ENCODE measurements at places on chromosomes 16 and 17.

- DNase-seq = no peak
These were observed 1.6 kb downstream of the TMEM114 start for GRCh38 chr16:8588682-8589056.

- DNase-seq = no peak
These were observed 12.1 kb downstream of the CMIP start for GRCh38 chr16:81456523-81457325.

DNA sequence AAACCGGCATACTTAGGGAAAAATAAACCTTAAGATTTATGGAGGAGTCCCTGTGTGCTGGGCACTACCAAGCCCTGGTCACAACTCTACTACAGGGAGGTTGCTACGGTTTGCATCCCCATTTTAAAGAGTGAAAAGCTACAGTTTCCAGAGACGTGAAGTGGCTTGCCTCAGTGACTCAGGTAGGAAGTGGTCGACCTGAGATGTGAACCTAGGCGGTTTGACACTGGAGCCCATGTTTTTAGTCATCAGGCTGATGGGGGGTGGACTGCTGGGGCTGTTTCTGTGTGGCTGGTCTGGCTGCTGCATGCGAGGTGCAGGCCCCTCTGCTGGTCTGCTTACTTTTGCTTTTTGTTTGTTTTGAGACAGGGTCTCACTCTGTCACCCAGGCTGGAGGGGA is 6.6 kb downstream of the COX6A2 start:
- peak; percentile 56 for DNase-seq

GRCh38 chr17:73492821-73493814 is 151.1 kb downstream of the SDK2 start:
- DNase-seq = no peak

DNA sequence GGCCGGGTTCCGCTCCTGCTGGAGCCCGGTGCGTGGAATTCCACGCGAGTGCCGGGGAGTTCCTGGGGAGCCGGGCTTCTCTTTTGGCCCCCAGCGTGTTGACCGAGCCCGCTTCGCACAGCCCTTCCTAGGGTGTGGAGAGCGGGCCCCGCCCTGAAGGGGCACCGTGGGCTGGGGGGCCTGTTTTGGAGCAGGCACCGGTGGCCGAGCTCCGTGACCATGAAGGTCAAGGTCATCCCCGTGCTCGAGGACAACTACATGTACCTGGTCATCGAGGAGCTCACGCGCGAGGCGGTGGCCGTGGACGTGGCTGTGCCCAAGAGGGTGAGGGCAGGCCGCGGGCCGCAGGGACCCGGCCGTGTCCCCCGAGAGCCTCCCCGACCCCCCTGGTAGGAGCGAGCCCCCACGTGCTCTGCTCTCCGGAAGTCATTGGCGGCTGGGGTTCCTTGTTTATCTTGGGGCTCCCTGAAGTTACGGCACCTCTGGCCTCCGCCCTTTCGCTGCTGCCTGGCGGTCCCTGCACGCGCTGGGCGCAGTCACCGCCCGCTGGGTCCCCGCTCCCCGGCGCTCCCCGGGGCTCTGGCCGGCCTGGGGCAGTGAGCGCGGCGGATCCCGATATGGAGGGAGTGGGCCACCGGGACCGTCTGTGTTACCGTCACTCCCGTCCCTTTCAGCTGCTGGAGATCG is 528 bp downstream of the HAGHL start:
- peak; percentile 81 for DNase-seq

DNA sequence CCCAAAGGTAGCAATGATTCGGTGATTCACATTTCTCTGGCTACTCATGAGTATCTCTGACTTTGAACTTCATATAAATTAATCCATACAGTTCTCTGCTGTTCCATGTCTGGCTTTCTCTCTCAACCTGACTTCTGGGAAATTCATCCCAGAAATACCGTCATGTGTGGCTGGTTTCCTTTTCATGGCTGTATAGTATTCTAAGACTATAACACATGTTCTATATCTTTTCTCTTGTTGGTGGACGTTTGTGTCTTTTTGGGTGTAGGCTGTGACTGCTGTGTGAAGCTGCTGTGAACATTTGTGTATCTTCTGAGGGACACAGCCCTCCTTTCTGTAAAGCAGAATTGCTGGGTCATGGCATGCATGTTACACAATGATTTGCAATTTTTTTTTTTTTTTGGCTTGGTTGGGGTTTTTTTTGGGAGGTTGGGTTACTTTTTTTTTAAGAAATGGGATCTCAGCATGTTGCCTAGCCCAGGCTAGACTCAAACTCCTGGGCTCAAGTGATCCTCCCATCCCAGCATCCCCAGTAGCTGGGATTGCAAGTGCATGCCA is 6.3 kb downstream of the TTYH2 start:
- DNase-seq = no peak

GRCh38 chr17:15404106-15405057 is 63.0 kb upstream of the TEKT3 start:
- DNase-seq = no peak

GRCh38 chr17:35147375-35147905 is at the start of gene UNC45B:
Gene UNC45B (plus strand): TSS chr17:35147817. CDS start chr17:35148264, 447 bp downstream.
- no peak for DNase-seq

DNA sequence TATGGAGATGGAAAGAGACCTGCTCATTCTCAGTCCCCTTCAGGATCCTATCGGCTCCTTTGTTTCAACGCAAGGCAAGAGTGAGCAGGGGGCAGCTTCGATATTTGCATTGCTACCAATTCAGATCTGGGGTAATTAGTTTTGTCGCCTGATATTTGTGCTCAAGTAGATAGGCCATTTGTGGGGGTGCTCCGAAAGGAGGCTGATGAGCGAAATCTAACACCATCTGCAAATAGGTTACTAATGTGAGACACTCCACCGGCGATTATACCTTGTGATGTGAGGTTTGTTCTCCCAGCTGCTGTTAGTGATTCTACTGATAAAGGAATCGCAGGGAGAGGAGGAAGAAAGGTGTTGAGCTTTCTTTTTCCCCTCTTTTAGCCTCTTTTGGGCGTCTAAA is 31.5 kb downstream of the WSCD1 start:
- DNase-seq = no peak

DNA sequence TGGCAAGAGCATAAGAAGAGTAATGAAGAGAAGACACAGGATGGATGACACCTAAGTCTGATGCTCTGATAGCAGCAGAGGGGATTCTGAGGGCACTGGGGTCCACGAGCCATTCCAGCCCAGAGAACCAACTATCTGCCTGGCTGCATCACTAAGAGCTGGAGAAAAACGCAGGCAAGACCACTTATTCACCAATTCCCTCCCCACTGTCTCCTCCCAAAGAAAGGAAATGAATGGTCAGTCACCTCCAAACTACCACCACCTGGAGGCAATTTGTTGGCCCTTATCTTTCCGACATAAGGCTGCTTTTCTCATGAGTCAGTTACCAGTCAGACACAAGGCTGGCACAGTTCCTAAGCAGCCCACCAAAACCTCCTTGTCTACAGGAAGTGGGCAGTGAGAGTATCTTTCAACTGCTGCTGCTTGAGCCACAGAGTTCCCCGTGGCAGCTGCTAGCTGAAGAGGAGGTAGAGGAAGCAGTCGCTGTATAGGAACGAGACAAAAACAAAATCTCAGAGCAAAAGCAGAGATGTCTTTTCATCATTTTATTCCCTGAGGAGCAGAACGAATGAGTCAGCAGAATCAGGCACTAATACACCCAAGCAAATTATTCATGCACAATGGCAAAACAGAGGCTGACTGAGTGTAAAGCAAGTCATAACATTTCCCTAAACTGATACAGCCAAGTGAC is 111.1 kb downstream of the SMG6 start:
- DNase-seq = peak; percentile 35

GRCh38 chr17:66684731-66685130 is 150.2 kb upstream of the CACNG5 start:
- no peak for DNase-seq

- DNase-seq = no peak
These were observed 2.1 kb upstream of the FBXO47 start for GRCh38 chr17:38969281-38969680.

- DNase-seq = peak; percentile 38
These were observed 3.4 kb downstream of the SGCA start for GRCh38 chr17:50169121-50169764.

DNA sequence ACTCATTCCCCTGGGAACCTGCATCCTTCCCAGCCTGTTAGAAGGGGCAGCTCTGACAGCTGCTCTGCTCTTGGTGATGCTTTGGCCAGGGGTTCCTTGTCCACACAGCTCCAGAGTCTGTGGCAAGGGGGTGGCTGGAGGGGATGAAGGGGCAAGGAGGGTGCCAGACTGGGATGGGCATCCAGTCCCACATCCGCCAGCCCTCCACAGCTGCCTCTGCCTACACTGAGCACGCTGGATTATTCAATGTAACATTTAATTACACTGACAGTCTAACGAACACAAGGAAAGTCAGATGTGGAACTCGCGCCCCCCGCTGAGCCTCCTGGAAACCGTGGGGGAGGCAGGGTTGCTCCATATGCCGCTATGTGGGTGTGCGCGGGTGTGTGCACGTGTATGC is 101.1 kb downstream of the C16orf78 start:
- no peak for DNase-seq

DNA sequence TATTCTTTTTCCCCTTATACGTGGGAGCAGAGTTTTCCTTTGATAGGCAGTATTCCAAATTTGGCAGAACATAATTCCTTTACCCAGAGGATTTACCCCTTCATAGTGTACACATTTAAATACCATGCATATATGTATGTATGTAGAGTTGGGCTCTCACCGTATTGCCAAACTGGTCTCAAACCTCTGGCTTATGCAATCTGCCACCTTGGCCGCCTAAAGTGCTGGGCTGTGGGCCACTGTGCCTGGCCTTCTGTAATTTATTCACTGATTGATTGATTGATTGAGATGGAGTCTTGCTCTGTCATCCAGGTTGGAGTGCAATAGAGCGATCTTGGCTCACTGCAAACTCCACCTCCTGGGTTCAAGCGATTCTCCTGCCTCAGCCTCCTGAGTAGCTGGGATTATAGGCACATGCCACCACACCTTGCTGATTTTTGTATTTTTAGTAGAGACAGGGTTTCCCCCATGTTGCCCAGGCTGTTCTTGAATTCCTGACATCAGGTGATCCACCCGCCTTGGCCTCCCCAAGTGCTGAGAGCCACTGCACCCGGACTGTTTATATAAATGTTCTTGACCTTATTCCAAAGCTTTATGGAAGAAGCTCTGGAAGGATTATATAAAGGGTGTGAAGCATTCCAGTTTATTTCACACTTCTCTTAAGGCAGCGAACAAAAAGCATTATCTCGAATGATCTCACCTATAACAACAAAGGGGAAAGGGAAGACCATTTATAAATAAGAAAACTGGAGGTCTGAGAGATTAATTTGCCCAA is 14.9 kb downstream of the GLG1 start:
- DNase-seq = no peak

- DNase-seq = no peak
These were observed 4.4 kb downstream of the EPN3 start for GRCh38 chr17:50536683-50537646.

- DNase-seq = no peak
These were observed 61.1 kb upstream of the MTMR4 start for GRCh38 chr17:58575511-58575910.

GRCh38 chr17:31269578-31269983 is 27.5 kb downstream of the OMG start:
- no peak for DNase-seq

GRCh38 chr16:75234856-75235696 is 16.3 kb downstream of the CTRB1 start:
- DNase-seq = no peak

- no peak for DNase-seq
These were observed 98.7 kb downstream of the RAB11FIP4 start for GRCh38 chr17:31490019-31490650.
